ENCODE measurements at places on chromosomes 4 and X.

- no peak for DNase-seq
- no peaks in the 10 kb centered on the region for H3K4me1 ChIP-seq
- no peak overlapping the region for H3K27ac ChIP-seq
- H3K27me3 ChIP-seq: no peaks in the 10 kb centered on the region
Observed at GRCh38 chr4:44912980-44913379, 186.6 kb upstream of the GNPDA2 start.

GRCh38 chr4:42653626-42654560 is 3.0 kb downstream of the ATP8A1 start:
- H3K27me3 ChIP-seq: peaks cover 21% of the 10 kb centered on the region
- peaks cover 48% of the 10 kb centered on the region for H3K4me1 ChIP-seq
- H3K36me3 ChIP-seq: peaks cover 22% of the 10 kb centered on the region
- H3K4me3 ChIP-seq: no peak overlapping the region
- no peak for DNase-seq
- no peak overlapping the region for H3K27ac ChIP-seq

GRCh38 chrX:30308263-30309138 is 689 bp downstream of the NR0B1 start:
- H3K4me3 ChIP-seq: peak overlapping the region; percentile 74
- H3K27me3 ChIP-seq: peaks cover 57% of the 10 kb centered on the region
- H3K4me1 ChIP-seq: peaks cover 13% of the 10 kb centered on the region
- DNase-seq: peak; percentile 36

- no peaks in the 10 kb centered on the region for H3K36me3 ChIP-seq
- H3K4me1 ChIP-seq: peaks cover 31% of the 10 kb centered on the region
- H3K27ac ChIP-seq: no peak overlapping the region
- peak; percentile 80 for DNase-seq
Observed at GRCh38 chr4:1579001-1579900, 104.9 kb downstream of the FAM53A start.

DNA sequence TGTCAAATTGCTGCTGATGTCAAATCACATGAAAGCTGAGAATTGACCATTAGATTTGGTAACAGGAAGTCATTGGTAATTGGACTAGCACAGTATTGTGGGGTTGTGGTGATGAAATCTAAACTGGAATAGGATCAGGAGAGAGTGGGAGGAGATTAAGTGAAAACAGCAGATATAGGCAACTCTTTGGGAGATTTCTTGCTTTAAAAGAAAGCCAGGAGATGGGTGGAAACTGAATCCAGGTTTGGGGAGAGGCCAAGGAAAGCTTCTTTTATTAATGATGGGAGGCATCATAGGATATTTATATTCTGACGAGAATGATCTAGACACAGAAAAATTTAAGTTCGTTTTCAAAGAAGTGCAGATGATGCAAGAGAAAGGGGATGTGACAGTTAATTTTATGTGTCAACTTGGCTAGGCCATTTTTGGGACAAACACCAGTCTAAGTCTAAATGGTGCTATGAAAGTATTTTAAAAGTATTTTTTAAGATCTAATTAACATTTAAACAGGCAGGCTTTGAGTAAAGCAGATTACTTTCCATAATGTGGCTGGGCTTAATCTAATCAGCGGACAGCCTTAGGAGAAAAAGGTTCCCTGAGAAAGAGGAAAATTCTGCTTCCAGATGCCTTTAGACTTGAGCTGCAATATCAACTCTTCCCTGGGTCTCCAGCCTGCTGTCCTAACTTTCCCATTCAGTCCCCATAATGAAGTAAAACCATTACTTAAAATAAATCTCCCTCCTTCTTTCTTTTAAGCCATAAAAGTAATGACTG is 24.7 kb downstream of the SEC24D start:
- no peak for DNase-seq
- no peak overlapping the region for H3K4me3 ChIP-seq
- H3K27ac ChIP-seq: no peak overlapping the region

DNA sequence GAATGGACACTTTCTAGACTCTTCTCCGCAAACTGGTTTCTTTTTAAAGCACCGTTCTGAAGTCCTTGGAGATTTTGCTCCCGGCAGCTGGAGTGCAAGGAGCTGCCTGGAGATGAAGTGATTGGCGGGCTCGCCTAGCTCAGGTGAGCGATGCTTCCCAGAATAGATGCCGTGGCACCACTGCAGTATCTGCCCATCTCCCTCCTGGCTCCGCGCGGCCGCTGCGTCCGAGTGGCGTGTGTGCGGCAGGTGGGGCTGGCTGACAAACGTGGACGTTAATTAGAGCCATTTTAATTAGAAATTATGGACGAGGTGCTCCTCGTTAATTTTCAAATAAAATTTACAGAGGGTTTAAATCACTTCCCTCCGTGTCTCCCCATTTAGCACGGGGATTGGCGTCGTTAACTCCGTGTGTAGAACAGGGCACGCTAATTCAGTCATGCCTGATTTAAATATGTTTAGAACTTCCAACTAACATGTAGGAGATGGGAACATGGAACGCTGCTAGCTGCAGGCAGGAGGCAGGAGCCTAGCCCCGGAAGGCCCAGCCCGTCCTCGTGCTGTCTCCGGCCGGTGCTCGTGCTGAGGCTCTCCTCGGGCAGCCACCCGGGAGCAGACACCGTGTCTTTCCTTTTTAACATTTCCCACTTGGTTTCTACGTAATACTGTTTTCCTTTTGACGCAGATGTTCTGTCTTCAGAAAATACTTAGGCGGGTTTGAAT is 11.6 kb downstream of the UVSSA start:
- H3K27ac ChIP-seq: no peak overlapping the region
- H3K4me1 ChIP-seq: peaks cover 5% of the 10 kb centered on the region
- no peak for DNase-seq
- peaks cover 3% of the 10 kb centered on the region for H3K27me3 ChIP-seq
- H3K36me3 ChIP-seq: peaks cover 4% of the 10 kb centered on the region

DNA sequence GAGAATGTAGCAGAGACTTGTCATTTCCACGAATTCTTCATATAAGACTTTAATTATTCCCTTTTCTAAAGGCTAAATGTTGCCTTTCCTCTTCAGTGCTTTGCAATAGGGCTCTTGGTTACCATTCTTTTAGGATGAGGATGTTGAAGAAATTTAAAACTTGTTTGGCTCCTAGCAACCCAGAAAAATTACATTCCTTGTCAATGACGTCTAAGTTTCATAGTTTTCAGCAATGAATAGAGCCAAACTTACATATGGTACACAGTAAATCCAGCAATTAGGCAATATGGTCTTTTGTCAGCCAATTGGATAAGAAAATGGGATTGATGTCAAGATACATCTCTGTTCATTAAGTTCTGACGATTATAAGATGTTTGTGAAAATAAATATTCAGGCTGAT is 1639.6 kb upstream of the PCDH10 start:
- H3K36me3 ChIP-seq: no peaks in the 10 kb centered on the region
- DNase-seq: no peak
- H3K27me3 ChIP-seq: no peaks in the 10 kb centered on the region
- H3K4me3 ChIP-seq: no peak overlapping the region
- H3K4me1 ChIP-seq: no peaks in the 10 kb centered on the region

Data from nephron progenitor cell (in vitro differentiated cells).